ENCODE measurements at places on chromosomes 7 and 10.
A peak's percentile ranks its signal among the peaks of the same experiment; 100 is the strongest.

GRCh38 chr7:2245883-2246675, 4.1 kb downstream of the NUDT1 start:
- no peak for DNase-seq

DNA sequence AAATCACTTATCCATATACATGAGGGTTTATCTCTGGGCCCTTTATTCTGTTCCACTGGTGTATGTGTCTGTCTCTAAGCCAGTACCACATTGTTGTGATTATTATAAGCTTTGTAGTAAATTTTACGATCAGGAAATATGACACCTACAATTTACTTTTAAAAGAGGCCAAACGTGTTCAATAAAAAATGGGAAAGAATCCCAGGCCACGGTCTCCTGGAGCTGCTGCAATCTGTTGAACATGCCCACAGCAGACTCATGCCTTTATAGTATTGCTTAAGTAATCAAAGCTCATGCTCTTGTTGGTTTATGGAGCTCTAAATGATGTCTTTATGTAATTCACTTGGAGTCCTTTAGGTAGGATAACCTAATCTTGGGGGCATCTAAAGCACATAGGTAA, 273.0 kb downstream of the ZMYND11 start:
- no peak for DNase-seq

DNA sequence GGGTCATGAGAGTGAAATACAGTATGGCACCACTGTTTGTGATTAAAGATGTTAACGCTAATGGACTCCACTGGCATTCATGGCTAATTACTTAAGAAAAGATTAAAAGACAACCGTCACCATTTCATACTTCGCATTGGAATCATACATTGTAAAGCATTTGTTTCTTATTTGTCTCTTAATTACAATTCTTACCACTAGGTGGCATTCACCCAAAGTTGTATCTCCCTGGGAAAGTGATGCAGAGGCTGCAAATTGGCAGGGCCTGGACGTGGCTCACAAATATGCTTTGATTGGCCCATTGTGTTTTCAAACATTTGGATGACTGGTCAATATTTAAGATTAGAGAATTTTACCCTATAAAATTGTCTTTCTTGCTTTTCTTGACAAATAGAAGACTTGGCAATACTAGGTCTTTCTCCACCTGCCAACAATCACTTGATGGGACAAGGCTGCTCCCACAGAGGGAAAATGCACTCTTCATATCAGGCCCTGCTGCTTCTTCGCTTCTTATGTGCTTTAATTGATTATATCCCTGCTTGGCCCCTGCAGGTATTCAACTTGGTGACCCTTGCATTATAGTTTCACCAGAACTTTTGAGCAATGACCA, 72.1 kb upstream of the STARD3NL start:
- DNase-seq, result no peak

- DNase-seq, result peak; percentile 3
These were observed 265.1 kb downstream of the HTR7 start for GRCh38 chr10:90592638-90593302.

DNA sequence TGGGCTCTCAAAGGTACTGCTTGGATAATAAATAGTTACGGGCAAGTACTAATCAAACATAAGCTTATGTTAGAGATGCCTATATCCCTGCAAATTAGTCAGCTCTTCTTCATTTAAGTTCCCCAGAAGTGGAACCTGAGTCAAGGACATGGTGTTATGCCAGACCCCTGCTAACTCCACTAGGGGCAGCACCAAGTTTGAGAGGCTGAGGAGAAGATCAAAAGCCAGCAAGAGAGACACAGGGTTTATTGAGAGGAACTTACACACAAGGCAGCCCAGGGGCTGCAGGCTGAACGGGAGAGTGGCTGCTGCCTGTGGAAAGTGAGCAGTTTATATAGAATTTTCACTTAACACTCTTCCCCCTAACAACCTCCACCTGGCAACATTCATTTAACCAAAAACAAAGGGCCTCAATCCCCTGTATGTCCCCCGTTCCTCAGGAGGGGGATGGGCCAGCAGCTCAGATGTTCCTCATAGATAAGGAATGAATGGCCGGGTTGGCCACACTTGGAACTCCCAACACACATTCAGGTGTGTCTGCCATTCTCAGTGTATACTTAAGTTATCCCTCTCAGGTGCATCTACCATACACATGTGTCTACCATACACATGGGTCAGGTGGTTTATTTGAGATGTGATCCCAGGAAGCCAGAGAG, 62.6 kb upstream of the GHITM start:
- DNase-seq, result no peak

- DNase-seq, result no peak
These were observed 35.9 kb upstream of the TSPAN33 start for GRCh38 chr7:129108581-129108980.

- peak; percentile 31 for DNase-seq
These were observed 93.9 kb downstream of the ATXN7L1 start for GRCh38 chr7:105782391-105783042.

- DNase-seq, result no peak
These were observed 22.9 kb upstream of the AOC1 start for GRCh38 chr7:150829426-150829825.

All from activated naive CD4-positive, alpha-beta T cell treated with anti-CD3 and anti-CD28 coated beads, Interleukin-2, amount 50 U/mL, for 72 hours (primary cell).